NCI-H774 (cell line): ENCODE measurements at places on chromosomes 5 and 9.

GRCh38 chr5:124180875-124181461, 565.5 kb downstream of the ZNF608 start:
- no peak for DNase-seq

DNA sequence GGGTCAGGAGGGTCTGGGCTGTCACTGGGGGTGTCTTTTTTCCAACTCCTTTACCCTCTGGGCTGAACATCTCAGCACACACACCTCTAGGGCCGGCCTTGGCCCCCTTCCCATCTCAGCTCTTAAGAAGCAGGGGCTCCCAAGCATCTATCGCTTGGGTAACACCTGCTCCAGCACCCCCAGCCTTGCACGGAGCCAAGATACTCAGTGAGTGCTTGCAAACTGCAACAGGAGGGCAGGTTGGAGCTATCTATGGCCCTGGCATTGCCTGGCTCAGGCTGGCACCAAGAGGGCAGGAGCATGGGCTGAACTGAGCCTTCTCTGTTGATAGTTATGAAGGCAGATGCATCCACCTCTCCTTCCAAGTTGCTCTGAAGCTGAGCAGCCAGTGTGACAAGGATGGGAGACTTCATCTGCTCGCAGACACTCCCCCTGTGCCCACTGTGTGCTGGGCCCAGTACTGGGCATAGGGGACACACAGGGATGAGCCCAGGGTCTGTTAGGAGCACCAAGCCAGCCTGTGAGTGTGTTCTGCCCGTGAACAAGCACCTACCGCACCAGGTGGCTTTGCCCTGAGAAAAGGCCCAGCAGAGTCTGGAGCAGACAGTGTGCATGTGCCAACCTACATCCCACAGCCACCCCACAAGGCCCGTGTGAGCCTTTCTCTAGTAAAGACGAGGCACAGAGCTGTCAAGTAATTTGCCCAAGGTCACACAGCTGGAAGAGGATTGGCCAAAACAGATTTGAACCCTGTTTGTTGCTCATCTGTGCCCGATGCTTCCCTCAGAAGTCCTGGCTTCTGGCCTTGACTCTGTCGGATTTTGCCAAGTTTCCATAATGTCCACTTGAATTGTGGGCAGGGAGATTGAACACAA, 58.2 kb downstream of the PHF2 start:
- DNase-seq: no peak

DNA sequence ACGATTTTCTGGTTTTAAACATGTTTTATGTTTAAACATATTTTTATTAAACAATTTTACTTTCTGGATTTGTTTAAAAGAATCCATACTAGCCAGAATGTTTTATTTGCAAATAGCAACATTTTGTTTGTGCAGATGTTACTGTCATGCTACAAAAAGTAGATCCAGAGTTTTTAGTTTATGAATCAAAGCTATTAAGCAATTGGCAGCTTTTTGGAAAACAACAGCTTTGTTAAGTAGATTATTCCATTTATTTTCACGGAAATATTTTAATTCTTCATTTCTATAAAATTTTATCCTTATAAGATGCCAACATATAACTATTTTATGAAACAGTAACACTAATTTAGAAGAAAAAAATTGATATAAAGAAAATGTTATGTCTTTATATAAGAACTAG, 60.9 kb downstream of the DROSHA start:
- DNase-seq: no peak

DNA sequence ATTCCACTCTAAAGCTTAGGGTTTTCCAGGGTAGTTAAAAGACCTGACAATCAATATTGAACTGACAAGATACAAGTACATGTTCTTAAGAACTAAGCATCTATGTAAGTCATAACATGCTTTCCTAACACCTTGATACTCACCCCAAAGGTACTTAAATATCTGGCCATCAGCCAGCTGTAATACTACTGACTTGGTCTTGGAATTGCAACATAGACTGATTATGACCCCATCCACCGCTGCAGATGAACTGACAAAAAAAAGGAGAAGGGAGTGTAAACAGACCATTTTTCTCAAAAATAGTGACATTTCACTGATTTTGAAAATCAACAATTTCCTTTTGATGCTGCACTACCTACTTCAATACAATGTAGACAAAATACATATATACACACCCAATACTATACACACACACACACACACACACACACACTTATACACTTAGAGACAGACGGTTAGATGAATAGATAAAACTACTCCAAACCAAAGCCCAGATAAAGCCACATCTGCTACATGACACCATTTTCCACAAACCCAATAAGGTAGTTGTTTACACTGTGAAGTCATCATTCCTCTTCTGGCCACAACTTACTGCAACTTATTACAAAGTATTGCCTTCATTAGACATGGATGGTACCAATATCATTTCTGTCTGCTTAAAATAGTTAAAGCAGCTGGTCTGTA, 30.4 kb downstream of the ELP1 start:
- DNase-seq: no peak

DNA sequence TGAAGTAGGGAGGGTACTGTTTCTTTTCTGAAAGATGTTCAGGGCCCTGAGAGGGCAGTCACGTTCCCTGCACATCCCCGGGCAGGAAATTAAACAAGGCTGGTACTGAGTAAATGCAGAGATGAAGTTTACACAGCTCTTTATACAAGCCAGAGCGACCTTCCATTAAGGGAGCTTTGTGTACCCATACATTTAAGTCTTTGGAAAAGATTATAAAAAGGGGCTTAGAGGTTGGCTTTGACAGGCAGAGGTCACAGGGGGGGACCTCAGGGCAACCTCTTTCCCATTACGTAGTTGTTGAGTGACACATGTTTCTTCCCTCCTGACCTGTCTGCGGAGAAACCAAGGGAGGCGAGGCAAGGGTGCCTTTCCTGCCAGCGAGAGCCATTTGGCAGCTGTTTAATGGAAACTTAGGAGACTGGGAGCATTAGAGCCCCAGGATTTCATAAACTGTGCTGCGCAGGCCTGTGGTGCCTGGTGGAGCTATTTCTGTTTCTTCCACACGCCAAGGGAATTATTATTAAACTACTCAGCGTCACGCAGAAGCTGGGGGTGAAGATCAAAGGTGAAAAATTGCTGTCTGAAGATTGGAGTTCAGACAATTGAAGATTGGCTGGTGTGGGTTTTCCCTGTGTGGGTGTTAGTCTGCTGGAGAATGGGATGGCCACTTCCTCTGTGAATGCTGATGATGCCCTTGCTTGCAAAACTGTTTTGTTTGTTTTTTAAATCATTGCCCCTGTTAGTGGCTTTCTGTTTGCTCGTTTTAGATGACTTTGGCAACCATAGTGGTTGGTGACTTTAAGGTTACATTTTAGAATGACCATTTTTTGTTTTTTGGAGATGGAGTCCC, 3.2 kb upstream of the SMIM32 start:
- no peak for DNase-seq

- DNase-seq: no peak
Measured at GRCh38 chr5:146249801-146250200, 46.4 kb downstream of the RBM27 start.

GRCh38 chr9:113984639-113985380, 93.3 kb downstream of the AMBP start:
- DNase-seq: no peak

DNA sequence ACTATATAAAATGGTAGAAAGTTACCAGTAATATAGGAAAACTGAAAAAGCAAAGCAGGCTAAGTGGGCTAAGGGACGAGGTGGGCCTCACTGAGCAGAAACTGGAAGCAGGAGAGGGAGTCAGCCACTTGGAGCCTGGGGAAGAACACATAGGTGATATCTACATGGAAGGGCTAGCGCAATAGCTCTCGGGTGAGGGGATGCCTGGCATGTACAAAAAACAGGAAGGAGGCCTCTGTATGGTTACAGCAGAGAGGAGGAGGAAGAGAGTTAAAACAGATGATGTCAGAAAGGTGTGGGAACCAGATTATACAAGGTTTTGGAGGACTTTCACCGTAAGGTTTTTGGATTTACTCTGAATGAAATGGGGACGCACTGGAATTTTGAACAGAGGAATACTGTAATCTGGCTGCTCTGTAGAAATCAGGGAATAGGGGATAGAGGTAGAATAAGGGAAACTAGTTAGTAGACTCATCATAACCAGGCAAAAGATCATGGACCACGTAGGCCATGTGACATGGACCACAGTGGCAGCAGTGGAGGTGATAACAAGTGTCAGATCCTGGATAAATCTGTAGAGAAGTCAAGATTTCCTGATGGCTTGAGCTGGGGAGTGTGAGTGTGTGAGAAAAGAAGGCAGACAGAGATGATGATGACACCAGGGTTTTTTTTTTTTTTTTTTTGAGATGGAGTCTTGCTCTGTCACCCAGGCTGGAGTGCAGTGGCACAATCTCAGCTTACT, 52.5 kb downstream of the FNBP1 start:
- DNase-seq: no peak

DNA sequence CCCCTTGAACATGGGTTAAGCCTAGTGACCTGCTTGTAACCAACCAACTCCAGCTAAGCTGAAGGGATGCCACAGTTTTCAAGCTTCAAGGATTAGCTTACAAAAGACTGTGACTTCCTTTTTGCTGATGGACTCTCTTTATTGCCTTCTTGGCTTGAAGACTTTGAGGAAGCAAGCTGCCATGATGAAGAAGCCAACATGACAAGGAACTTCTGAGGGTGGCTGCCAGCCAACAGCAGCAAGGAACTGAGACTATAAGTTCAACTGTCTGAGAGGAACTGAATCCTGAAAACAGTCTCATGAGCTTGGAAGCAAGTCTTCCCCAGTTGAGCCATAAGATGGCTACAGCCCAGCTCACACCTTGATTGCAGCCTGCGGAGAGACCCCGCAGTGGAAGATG, 116.1 kb upstream of the TAF11L2 start:
- no peak for DNase-seq

GRCh38 chr9:111961009-111961408, 64.4 kb downstream of the UGCG start:
- peak; percentile 56 for DNase-seq

DNA sequence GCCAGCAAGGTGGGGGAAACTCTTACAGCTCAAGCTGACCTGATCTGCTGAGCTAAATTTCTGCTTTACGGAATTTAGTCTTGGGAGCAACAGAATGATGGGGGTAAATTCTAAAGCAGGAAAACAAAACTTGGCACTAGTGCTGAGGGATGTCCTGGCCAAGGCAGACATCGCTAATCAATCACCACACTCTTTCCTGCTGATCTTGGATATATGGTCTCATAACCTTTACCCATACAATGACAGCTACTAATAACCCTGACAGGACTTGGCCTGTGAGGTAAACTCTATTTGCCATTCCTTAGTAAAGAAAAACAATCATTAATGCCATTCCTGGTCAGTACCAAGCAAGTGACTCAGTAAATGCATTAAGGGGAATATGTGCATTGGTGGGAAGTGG, 51.5 kb downstream of the PPARGC1B start:
- DNase-seq: no peak

DNA sequence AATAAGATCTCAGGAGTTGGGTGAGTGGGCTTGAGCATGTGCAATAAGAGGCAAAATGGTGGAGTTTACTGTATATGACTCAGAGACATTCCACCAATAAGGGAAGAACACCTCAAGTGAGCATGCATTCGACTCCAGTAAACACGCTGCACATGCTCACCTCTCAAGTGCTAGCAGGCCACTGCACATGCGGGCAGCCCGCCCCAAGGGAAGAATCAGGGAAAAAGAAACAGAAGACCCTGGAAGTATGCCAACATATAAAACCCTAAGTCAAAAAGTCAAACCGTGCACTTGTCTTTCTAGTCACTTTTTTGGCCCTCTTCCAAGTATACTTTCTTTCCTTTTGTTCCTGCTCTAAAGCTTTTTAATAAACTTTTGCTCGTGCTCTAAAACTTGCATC, 245.3 kb upstream of the RASA1 start:
- no peak for DNase-seq

- no peak for DNase-seq
Measured at GRCh38 chr5:76462097-76462667, 59.1 kb downstream of the IQGAP2 start.

DNA sequence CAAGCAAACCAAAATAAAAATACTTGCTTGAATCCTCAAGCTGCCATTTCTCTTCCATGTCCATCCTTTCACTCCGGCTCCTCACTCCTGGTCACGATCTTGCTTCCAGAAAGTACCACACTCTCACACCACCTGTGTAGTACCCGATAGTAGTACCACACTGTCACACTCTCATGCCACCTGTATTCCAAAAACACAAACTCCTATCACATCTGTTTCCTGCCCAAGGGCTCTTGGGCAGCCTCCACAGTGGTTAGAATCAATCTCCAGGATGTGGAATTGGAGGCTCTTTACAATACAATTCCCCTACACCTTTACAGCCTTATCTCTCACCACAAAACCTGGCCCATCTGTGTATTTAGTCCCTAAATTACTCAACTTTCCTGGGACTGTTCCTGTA, 130.6 kb downstream of the GNAQ start:
- no peak for DNase-seq

GRCh38 chr5:122415030-122415800, 103.2 kb downstream of the SNCAIP start:
- DNase-seq: peak; percentile 60

GRCh38 chr5:145975361-145976066, 39.1 kb downstream of the SH3RF2 start:
- no peak for DNase-seq

DNA sequence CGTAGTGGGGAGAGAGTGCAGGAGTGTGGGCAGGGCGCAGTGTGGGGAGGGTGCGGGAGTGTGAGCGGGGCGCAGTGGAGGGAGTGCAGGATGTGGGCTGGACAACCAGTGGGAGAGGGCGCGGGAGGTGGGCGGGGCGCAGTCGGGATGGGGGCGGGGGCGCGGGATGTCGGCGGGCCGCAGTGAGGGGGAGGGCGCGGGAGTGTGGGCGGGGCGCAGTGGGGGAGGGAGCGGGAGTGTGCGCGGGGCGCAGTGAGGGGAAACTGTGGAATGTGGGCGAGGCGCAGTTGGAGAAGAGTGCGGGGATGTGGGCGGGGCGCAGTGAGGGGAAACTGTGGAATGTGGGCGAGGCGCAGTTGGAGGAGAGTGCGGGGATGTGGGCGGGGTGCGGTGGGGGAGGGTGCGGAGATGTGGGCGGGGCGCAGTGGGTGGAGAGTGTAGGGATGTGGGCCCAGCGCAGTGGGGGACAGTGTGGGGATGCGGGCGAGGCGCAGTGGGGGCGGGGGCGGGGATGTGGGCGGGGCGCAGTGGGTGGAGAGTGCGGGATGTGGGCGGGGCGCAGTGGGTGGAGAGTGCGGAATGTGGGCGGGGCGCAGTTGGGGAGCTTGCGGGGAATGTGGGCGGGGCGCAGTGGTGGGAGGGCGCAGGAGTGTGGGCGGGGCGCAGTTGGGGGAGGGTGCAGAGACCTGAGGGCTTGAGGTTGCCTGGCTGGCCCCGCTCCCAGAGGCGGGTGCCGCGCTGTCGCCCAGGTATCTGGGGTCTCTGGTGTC, at the start of gene NXNL2:
Gene NXNL2, plus strand, starts transcription at position 723 of the 770 bp plus-strand sequence. CDS start 257 bp downstream, outside the sequence.
- DNase-seq: no peak

DNA sequence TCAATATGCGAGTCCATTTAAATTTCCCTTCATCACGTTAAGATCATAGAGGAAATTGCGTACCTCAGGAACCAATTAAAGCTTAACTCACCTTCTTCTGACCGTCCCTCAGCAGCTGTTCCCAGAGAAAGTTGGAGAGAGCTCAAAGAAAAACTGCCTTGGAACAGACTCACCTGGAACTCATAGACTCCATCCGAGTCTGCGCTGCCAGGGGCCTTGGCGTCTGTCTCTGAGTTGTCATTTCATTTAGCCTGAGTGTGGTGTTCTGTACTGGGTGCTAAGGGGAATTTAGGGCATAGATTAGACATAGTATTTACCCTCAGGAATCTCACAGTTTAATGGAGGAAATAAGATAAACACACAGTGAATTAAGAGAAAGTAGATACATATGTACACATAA, 892.7 kb downstream of the TLE1 start:
- DNase-seq: no peak

GRCh38 chr5:132915681-132916080, 42.2 kb downstream of the LEAP2 start:
- DNase-seq: no peak

GRCh38 chr5:68898951-68899471, 194.8 kb upstream of the SLC30A5 start:
- peak; percentile 50 for DNase-seq
